ENCODE measurements at places on chromosomes 4 and X.
A peak's percentile ranks its signal among the peaks of the same experiment; 100 is the strongest.

DNA sequence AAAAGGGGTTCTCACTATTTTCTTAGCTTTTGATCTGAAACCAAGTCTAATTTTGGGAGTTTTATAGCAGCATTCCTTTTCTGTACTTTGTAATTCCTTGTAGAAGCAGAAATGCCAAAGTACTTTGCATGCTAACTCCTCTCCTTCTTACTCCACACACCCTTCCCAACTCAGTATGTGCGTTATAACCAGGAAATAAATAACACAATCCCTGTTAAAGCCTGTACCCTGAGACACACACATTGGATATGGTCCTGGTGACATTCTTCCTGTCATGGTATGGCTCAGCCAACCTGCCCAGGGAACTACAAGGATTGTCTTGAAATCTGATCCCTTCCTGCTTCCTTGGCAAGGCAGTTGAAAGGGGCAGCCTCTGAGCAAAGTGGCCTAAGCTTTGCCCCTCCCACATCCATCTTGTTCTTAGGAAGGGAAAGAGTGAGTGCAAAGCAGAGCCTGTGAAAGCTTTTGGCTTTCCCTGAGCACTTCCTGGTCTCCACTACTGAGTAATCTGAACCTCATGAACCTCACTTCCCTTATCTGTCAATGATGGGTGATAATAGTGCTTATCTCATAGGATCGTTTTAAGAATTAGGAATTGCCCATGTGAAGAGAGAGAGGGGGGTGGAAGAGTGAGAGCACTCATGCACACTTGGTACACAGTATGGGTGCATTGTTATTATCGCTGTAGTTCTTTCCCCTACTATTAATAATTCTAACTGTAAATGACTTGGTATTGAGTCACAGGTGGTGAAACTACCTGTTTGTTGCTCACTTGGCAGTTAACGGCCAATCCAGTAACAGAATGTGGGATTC is 109.3 kb downstream of the AFF2 start:
- DNase-seq = no peak

DNA sequence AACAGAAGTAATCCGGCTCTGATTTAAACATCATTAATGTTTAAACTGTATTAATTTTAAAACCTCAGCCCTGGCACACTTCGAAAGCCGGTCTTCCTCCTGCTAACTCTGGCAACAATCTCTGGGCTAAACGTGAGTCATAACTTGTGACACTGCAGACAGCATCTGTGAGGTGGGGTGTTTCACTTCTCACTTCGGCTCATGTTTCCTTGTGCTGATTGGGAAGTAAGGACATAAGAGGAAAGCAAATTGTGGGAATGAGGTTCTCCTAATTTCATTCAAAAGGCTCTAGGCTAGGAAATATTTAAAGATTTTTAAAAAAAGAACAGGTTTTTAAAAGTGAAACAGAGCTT is 139.9 kb upstream of the USP9X start:
- DNase-seq = peak; percentile 33

GRCh38 chr4:1683261-1683735 is 815 bp downstream of the FAM53A start:
- DNase-seq = peak; percentile 42

- DNase-seq = no peak
These were observed 122.3 kb upstream of the OTUD4 start for GRCh38 chr4:145302725-145303124.

DNA sequence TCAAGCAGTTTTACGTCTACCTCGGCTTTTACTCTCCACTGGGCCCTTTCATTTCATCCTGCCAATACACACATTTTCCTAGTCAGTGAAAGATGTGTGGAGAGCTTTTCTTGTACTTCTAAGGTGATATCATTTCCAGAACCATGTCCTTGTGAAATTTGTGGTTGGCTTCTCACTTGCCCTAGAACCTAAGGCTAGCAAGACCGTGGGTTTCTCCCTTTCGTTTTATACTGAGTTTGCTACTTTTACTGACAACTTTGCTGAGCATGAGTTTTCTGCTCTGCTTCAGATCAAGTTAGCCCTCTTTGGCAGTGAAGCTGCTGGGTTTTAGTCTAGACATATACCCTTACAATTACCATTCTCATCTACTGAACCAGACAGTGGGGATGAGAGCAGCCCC is 95.7 kb upstream of the FRMPD4 start:
- DNase-seq = no peak

DNA sequence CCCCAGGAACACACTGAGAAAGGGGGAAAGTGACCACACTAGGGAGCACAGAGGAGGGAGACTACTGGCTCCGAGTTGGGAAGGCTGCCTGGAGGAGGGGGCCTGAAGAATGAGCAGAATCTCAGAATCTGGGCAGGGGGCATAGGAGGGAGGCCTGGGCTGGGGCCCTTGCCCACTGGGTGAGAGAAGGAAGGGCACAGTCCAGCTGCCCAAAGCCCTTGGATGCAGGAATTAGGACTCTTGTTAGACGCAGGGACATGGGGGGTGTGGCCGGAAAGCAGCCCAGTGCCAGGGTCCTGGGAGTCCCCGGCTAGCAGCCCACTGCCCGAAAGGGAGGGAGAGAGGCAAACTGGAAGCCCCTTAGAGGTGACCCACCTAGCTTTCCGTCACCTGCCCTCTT is 1.9 kb upstream of the DUSP9 start:
- no peak for DNase-seq

GRCh38 chr4:68349649-68350360 is at the start of gene YTHDC1:
Gene YTHDC1, minus strand, starts transcription at chr4:68350090. Its CDS starts 337 bp downstream, at chr4:68349753.
- peak; percentile 98 for DNase-seq

DNA sequence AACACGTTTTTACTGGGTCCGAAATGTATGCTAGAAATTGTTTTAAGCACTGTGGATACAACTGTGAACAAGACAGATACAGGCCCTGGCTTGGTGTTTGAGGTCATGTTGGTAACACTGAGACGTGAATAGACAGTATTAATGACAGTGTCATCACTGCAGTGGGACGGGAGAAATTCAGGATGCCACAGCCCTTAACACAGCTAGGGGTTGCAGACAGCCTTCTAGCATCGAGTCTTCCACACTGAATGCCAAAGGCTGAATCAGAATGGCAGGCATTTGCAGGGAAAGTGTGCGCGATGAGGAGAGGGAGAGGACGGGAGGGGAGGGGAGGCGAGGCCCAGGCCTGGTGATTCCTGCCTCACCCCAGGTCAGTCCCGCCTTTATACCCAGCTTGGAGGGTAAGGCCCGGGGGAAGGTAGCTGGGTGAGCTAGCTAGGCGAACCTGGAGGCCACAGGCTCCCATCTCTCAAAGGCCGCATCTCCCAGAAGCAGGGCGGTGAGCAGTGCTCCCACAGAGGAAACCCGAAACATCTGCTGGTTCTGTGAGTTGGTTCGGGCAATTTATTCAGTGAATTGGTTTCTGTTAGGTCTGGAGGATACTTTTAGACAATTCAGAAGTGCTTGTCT is 44.1 kb upstream of the CLDN24 start:
- no peak for DNase-seq

- no peak for DNase-seq
These were observed 189.1 kb upstream of the ATP6AP2 start for GRCh38 chrX:40391662-40392061.

GRCh38 chr4:159159611-159160010 is 56.7 kb downstream of the RAPGEF2 start:
- no peak for DNase-seq

DNA sequence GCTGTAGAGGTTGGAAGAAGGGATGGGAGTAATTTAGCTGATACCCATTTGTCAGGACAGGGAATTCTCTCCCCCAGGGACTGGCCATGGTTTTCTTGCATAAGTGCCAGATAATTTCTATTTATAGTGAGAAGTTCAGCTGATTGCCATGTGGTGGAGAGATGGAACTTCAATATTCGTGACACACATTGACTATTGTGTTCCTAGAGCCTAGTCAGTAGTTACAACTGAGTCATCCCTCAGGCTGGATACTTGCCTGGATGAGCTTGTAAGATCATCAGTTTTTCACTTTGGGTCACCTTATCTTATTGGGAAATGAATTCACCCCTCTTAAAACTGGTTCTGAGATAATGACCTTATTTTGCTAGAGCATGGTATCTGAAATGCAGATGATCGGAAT is 32.2 kb downstream of the CFAP299 start:
- no peak for DNase-seq

GRCh38 chr4:113588895-113589668 is 172.5 kb downstream of the CAMK2D start:
- no peak for DNase-seq

DNA sequence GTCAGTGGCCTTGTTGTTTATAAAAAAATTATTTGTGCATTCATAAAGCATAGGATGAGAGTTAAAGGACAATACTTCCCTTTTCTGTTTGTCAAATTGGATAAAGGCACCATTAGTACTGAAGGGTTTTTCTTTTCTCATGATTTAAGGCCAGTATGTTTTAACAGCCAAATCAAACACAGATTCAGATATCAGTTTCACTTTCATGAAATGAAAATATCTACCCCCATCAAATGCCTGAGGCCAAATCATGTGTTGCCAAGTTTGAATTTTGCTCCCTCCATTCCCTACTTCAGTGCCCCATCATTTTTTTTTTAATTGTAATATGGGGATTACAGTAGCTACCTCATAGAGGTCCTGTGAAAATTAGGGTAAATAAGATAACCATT is 745.9 kb downstream of the RPA4 start:
- no peak for DNase-seq

GRCh38 chr4:110505440-110505839 is 29.5 kb downstream of the ENPEP start:
- no peak for DNase-seq

DNA sequence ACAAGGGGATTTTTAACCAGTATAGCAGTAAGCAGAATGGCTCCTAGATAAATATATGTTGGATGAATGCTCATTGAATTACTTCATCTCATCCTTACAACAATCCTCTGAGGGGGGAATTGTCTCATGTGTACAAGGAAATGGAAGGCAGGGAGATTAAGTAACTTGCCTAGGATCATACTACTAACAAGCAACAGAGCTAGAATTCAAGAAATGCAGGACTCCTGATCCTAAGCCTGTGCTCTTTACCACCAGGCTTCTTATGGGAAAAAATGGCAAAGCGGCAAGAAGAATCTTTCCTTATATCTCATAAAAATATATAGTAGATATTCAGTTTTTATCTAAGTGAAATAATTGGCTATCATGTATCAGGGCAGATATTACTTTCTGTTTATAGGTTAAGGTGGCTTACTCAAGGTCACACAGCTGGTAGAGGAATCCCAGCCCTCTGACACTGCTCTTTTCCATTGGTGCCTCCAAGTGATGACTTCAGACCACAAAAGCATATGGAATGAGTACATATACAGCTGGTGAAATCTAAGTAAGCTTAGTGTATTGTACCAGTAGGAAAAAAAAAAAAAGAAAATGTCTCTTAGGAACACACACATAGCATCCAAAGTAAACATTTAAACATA is 2.1 kb downstream of the ABHD18 start:
- no peak for DNase-seq

DNA sequence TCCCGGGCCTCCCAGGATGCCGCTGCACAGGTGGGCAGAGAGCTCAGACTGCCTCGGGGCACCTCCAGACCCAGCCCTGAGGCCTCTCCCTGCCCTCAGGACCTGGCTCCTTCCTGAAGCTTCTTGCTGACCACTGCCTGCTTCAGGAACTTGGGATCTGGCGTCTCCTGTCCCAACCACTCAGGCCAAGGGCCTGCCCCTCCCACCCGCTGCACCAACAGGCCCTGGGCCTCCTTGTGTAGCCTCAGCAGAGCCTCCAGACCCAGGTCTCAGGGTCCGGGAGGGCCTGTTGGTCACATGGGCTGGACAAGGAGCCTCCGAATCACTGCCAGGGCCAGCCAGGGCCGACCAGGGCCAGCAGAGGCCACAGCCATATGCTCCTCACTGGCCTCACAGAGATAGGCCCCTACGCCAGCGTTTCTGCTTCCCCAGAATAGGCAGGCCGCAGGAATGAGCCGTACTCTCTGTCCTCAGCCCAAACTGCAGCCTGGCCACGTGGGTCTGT is 2.8 kb downstream of the MXD4 start:
- peak; percentile 21 for DNase-seq

DNA sequence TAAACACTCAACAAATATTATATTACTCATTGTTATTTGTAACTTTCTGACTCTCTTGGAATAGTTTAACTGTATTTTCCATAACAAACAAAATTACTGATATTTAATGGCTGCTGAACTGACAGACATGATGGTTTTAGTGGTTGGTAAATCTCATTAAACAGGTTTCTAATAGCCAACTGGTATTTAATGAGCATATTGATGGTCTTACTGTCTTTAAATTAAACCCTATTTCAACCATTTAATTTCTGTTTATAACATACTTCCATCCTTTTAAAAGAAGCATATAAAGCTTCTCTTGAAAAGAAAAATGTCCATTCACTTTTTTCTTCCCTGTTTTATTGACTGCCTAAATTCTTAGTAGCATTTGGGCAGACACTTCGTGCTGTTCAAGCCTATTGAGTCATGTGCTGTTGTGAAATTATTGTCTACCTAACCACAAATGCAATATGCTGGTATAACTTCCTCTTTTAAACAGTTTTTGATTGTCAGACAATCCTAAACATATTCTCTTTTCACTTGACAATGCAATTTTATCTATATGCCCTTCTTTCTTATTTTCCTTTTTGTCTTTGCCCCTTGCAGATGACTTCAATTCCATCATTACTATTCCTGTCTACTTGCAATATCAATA is 163.9 kb upstream of the SLC7A11 start:
- no peak for DNase-seq

DNA sequence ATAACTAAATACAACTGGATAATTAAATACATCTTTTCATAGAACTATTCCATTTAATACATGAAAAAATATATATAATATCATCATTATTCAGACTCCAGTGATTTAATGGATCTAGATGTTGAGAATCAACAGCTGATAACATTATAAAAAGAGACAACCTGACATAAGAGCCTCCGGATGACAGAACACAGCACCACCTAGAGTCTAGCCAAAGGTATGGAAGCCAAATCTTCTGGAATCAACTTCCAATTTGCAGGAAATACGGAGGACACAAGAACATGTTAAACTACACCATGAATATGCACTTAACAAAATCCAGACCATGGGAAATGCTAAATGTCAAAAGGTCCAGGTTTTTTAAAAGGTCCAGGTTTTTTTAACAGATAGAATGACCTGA is 55.0 kb downstream of the LRBA start:
- DNase-seq = no peak

GRCh38 chr4:108396900-108397497 is 223.4 kb upstream of the RPL34 start:
- DNase-seq = no peak

- no peak for DNase-seq
These were observed 355.9 kb downstream of the GPM6A start for GRCh38 chr4:175456131-175456530.

DNA sequence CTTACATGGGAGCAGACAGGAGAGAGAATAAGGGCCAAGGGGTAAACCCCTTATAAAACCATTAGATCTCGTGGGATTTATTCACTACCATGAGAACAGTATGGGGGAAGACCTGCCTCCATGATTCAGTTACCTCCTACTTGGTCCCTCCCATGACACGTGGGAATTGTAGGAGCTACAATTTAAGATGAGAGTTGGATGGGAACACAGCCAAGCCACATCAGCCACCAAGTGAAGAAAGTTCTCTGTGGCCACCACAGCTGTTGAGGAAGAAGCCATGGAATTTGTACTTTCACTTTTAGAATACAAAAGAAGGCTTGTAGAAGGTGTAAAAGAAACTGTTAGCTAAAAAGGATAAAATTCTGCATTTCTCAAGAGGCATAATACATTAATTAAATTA is 67.0 kb upstream of the CXorf51A start:
- DNase-seq = no peak

Data from left cardiac atrium (tissue), 4 donors.